Choroid plexus epithelial cell (primary cell): ENCODE measurements at places on chromosomes 4 and X.

DNA sequence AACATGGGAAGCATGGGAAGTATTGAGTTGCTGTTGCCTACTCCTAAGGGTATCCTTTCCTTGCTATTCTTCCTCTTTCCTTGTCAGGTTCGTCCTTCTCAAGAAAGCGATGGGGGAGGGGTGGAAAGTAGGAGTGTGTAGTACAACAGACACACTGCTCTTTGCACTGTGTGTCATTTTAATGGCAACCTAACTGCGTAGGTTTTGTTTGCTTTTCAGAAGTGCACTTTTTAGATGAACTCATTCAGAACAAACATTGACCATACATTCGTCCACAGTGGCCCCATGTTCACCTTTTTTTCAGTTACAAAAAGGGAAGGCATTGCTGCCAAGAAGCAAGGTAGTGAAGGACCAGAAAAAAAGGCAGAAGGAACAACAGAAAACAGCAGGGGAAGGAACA is 10.2 kb upstream of the YIPF6 start:
- DNase-seq, result no peak

DNA sequence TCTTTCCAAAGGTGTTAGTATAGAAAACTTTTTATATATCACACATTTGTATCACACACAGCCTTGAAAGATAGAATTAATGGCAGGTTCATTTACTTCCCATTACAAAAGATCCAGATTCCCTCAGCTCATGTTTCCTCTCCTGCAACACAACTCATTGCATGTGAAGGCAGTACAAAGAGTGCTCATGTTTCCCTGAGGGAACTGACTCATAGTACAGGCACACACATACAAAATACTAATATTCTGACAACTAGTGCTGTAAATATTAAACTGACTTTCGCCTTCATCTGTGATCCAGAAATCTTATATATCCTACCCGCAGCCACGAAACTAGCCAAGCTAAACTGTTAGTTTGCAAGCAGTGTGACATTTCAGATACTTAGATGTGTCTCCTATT is 819.8 kb upstream of the PCDH7 start:
- no peak for DNase-seq

DNA sequence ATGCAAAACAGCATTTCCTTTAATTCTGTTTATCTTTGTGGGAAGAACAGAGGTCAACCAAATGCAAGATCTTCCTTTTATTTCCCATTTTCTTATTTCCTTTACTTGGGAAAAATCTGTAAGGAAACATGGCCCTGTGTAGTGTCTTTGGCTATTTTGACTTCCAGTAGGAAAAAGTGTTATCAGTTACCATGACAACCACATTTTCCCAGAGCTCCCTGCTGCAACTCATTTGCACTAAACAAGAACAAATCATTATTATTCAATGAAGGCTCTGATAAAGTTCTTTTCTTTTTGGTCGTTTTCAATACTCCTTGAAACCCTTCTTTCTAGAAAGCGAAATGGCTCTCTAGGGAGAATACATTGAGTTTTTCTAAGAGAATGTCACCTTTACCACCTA is 117.2 kb upstream of the DDX53 start:
- no peak for DNase-seq

GRCh38 chr4:75845992-75846391 is 56.3 kb downstream of the PPEF2 start:
- DNase-seq, result no peak

DNA sequence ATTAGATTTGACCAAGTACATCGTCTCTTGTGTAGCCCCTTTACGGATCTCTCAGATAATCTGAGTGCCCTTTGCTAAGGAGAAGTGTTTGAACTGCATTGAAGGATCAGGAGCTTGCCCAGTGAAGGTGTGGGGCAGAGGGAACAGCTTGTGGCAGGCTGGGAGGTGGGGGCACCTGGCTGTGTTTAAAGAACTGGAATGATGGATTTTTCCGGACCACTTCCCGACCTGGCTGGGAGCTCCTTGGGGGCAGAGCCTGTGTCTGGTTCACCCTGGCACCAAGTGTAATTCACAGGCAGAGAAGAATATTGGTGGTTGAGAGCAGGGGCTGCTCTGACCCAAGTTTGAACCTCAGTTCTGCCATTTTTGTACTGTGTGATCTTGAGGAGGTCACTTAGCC is 18.5 kb downstream of the TBC1D14 start:
- DNase-seq, result no peak

- DNase-seq, result peak; percentile 62
These were observed 660.3 kb upstream of the PITX2 start for GRCh38 chr4:111283066-111283677.

- no peak for DNase-seq
These were observed 72.2 kb downstream of the ATP10D start for GRCh38 chr4:47557255-47557654.

GRCh38 chr4:167622481-167623240 is 388.4 kb upstream of the SPOCK3 start:
- peak; percentile 79 for DNase-seq

GRCh38 chr4:89640620-89641366 is 196.2 kb downstream of the SNCA start:
- peak; percentile 74 for DNase-seq
